ENCODE measurements at places on chromosomes 4 and X.

- DNase-seq: peak; percentile 71
Observed at GRCh38 chrX:53288189-53288588, 6.8 kb upstream of the IQSEC2 start.

DNA sequence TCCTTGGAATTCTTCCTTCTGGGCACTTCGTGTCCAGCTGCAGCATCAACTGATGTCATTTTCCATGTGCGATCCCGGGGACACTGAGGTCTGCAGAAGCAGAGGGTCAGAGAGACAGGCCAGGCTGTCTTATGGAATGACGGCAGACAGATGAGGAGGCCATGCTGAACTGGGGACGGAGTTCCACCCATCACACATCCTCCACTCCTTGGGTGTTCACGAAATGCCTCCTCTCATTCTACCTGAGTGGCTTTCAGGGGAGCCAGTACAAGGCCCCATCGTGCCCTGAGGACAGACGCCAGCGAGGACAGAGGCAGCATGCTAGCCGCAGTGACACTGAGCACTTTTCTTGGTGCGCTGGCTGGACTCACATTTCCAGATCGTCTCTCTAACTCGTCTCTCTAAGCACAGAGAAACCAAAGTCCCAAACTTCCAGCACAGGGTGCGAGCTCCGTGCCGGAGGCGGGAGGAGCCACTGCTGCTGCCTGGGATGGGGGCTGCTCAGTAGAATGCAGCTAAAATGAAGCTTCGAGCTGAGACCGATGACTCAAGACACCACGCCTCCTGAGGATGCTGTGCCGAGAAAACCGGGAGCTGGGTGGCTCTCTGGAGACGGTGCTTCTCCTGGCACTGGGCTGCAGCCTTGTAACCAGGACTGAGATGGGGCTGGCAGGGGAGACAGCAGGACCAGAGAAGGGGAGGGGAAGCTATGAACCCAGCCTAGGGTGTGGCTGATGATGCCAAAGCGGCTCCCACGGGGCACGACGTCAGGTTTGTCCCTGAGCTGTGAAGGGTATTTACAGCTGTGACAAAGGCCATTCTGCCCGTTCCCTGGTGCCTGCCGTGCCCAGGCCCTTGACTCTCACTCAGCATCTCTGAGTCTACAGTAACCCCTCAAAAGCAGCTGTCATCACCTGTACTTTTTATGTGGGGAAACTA is 8.2 kb downstream of the ABLIM2 start:
- DNase-seq: peak; percentile 52

DNA sequence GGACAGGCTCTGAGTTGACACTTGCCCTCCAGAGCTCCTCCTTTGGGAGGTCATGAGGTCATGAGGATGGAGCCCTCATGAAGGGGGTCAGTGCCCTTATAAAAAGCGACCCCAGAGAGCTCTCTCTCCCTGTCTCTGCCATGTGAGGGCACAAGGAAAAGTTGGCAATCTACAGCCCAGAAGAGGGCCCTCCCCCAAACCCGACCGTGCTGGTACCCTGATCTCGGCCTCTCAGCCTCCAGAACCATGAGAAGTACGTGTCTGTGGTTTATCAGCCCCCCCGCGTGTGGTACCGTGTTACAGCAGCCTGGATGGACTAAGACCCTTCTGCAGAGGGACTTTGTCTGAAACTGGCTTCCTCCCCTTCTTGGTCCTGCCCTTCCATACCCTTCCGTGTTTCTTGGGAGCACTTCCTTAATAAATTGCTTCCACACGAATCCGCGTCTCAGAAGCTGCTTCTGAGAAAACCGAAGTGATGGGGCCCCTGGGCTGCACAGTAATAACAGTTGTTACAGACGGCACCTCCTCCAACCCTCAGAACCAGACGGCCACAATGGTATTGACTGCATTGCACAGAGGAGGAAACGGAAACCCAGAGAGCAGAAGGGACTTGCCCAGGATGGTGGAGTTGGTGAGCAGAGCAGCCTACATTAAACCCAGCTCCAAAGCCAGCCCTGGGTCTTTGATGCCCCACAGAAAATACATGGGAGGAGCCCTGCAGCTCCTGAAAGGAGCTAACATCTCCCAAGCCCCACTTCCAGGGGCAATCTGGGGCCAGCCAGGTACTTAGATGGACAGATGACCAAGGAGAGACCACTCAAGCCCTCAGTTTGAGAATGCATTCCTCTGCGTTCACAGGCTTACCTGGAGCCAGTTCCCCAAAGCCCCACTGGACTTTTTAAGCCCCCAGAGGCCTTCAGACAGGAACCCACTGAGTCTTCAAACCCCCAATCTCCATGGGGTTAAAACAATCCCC is 242.7 kb downstream of the BCOR start:
- no peak for DNase-seq

DNA sequence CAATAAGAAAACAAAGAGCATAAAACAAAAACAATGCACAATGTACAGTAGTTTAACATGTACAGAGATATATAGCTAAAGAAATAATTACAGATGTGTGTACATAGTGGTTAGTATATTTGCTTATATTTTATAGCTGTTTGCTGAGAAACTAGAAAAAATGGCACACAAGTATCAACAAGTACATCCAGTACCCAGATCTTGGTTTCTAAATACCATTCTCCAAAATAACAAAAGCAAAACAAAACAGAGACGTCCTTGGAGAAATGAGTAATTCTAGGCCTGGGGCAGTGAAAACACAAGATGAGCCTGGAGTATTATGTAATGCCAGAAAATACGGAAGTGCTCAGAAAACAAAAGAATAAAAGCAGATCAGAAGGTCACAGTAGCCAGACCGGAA is 189.6 kb downstream of the TMEM47 start:
- no peak for DNase-seq

All from head of caudate nucleus (tissue), 42 donors.